ENCODE measurements at places on chromosomes 5 and 9.

GRCh38 chr9:88187631-88188030 is 49.4 kb upstream of the SPATA31C2 start:
- no peak for DNase-seq

DNA sequence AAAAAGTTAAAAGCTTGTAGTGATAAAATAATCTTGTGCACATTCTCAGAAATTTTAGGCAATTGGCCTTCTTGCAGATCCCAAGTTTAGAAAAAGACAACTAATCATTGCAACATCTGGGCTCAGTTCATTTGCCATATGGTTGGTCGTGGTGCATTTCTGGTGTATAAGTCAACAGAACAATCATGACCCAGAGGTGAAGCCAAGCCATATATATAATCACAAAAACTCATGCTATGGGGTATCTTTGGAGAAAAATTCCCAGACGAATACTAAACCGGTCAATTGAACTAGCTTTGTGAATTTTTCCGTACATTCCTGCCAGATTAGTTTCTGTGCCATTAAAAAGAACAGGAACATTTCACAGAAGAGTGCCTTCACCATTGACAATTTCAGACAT is 50.3 kb downstream of the FYB1 start:
- no peak for DNase-seq

- peak; percentile 17 for DNase-seq
These were observed 1446.4 kb upstream of the WWC1 start for GRCh38 chr5:166845044-166845443.

DNA sequence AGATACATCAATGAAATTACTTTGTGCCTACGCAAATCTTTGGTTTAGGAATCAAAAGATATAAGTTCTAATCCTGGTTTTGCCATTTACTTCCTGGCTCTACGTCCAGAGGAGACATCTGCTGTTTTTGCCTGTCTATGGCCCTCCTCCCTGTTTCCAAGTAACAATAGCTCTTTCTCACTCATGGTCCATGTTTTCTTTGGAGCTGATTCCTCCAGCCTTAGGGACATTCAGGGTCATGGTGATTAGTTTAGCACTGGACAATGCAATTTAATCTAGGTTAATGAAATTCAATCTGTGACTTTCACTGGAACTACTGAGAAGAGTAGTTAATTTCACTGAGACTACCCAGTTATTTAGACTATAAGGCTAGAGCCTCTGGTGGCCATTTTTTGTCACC is 170.6 kb downstream of the SEMA6A start:
- DNase-seq = no peak

DNA sequence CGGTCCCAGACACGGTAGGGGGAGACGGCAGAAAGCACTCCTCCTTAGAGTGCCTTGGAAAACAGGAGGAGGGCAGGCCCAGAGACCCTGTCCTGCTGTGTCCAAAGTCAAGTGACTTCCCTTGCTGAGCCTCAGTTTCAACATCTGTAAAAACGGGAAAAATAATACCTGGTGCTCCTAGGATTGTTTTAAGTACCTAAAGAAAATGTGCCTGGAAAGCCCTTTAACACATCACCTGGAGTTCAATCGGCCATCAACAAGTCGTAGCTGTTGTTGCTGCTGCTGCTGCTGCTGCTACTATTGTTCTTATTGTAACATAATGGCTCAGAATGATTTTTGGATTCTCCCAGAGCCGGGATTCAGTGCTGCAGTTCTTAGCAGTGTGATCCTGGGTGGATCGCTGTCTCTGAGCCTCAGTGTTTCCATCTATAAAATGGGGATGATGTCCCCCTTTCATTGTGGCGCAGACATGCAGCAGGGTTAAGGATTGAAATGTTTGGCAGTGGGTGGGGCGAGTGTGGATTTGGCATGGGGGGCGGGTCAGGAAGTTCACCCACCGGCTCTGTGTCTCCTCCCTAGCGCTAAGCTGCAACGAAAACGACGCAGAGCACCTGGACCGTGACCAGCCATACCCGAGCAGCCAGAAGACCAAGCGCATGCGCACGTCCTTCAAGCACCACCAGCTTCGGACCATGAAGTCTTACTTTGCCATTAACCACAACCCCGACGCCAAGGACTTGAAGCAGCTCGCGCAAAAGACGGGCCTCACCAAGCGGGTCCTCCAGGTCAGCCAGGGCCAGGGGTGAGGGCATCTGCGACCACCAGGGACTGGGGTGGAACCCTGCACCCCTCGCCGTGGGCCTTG is 9.2 kb downstream of the LHX2 start:
- DNase-seq = no peak

DNA sequence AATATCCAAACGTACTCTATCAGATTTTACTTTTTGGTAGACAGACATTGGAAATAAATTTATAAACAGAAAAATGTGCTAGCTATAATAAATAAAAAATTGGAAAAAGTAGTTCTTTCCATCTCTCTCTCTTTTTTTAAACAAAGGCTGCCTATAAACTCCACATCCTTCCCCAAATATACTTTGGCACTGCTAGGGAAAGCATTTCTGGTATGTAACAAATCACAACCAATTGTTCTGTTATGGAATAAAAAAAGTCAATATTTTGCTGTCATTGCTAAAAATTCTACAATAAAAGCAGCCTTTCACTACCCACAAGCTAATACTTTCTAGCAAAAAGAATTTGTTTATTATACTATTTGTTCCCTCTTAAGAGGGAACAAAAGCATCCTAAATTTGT is 169.2 kb upstream of the TARS1 start:
- DNase-seq = no peak

- DNase-seq = peak; percentile 99
These were observed 57.7 kb upstream of the NXNL2 start for GRCh38 chr9:88477300-88477751.

All from M059J (cell line).